ENCODE measurements at places on chromosomes 3 and 15. TPM values are rescaled to one million over a fixed set of nuclear protein-coding genes. Genes with fewer than 3 reads are reported as not detected.

LRRIQ4 gene
- not detected for total RNA-seq

TBC1D23 gene
- total RNA-seq, result 37.4 TPM

GOLGA8T gene
- total RNA-seq, result not detected

DCUN1D1 gene
- total RNA-seq, result 16.7 TPM

CD86 gene
- total RNA-seq, result 3.6 TPM

TRH gene
- not detected for total RNA-seq

FRMD4B gene
- 62.2 TPM for total RNA-seq

AP2M1 gene
- total RNA-seq, result 109 TPM

GASK1A gene
- total RNA-seq, result 3.2 TPM

GP5 gene
- 0.06 TPM for total RNA-seq

MTHFS gene
- total RNA-seq, result 11.8 TPM

FAM81A gene
- total RNA-seq, result 2.2 TPM

IL17RE gene
- 82.3 TPM for total RNA-seq

SCAMP5 gene
- 5.4 TPM for total RNA-seq

TCF12 gene
- 50.5 TPM for total RNA-seq

DPPA2 gene
- not detected for total RNA-seq

GOLGA8O gene
- not detected for total RNA-seq

TERC gene
- total RNA-seq, result 86.6 TPM

CHRNB4 gene
- not detected for total RNA-seq

SPESP1 gene
- total RNA-seq, result 1.3 TPM

ADAMTS7 gene
- total RNA-seq, result 0.61 TPM

LMAN1L gene
- total RNA-seq, result not detected

CYP11A1 gene
- not detected for total RNA-seq

FANCD2OS gene
- not detected for total RNA-seq

RYR3 gene
- 0.83 TPM for total RNA-seq

SLC28A2 gene
- total RNA-seq, result not detected

GOLGA8G gene
- not detected for total RNA-seq

CORO2B gene
- 1.7 TPM for total RNA-seq

ATP13A3 gene
- 35.0 TPM for total RNA-seq

RPP25 gene
- total RNA-seq, result 10.6 TPM

KIF7 gene
- 3.7 TPM for total RNA-seq
